ENCODE measurements at places on chromosomes 11 and 22.

- DNase-seq: no peak
Measured at GRCh38 chr11:106642331-106642730, 375.9 kb downstream of the GUCY1A2 start.

- no peak for DNase-seq
Measured at GRCh38 chr11:108895579-108896480, 231.0 kb downstream of the DDX10 start.

- DNase-seq: no peak
Measured at GRCh38 chr11:114251815-114252337, 44.3 kb upstream of the NNMT start.

DNA sequence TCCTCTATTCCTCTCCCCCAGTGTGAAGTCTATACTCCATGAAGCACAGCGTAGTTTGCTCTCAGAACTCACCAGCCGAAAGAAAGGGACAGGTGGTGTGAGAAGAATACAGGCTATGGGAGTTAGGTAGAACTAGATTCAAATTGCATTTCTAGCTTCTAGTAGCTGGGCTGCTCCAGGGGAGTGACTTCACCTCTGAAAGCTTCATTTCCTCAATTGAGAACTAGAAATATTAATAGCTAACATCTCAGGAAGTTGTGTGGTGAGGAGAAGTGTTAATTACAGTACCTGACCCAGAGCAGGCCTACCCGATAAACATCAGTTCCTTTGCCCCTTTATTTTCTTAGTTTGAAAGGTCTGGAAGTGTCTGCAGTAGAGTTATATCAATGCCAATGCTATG, 484.7 kb upstream of the TENM4 start:
- no peak for DNase-seq

GRCh38 chr11:111734954-111735261, 31.3 kb downstream of the PPP2R1B start:
- no peak for DNase-seq

DNA sequence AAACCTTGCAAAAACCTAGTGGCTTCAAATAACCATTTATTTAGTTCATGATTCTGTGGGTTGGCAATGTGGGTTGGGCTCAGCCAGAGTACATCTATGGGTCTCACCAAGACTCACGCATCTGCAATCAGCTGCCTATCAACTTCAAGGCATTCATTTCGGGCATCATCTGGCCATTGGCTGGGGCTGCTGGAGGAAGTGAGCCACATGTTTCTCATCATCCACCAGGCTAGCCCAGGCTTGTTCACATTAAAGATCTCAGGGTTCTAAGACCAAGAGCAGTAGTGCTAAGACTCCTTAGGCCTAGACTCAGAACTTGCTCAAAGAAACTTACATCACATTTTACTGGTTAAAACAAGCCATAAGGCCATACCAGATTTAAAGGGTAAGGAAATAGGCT, 478.9 kb upstream of the ARHGAP42 start:
- no peak for DNase-seq

GRCh38 chr11:64638018-64638665, 47.1 kb downstream of the SLC22A12 start:
- DNase-seq: no peak

DNA sequence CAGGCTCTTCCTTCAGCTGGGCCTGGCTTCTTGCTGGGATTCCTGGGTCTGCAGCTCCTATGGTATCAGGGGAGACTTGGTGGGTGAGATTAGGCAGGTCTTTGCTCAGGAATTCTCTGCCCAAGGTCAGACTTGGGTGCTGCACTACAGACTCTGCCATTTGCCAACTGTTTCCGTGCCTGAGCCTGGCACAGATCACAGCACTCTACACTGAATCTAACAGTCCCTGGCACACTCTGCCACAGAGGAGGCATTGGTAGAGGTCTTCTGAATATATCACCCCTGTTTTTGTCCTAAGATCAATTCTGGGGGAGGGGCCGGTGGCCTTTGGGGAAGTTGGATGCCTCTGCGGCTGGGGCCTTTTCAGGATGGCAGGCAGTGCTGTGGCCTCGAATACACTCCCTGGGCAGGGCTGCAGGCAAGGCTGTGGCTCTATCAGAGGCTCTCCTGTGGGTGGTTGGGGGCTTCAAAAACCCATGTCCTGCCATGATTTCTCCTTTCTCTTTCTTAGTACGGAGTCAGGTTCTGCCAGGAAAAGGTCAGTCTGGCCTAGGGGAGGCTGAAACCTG, 115.0 kb upstream of the NARS2 start:
- no peak for DNase-seq

GRCh38 chr11:110186456-110186855, 93.3 kb downstream of the ZC3H12C start:
- DNase-seq: no peak

- DNase-seq: no peak
Measured at GRCh38 chr22:17945888-17946648, 78.3 kb downstream of the MICAL3 start.

GRCh38 chr22:18133452-18133851, 16.5 kb upstream of the USP18 start:
- DNase-seq: no peak

DNA sequence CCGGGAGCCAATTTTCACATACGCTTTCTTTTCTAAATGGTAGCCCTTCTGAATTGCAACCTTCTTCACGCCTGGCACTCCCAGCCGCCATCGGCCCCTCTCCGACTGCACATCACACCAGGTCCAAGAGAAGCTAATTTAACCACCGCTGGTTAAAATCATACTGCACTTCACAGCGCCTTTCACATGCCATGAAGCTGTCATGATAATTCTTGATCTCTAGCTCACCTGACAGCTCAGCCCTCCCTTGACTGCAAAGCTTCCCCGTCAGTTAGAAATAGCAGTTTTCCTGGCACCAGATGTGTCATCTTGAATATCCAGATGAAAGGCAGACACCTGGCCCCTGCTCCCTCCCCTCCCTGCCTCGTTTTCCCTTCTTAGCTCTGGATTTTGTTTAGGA, 101.4 kb downstream of the ARL14EP start:
- DNase-seq: no peak

DNA sequence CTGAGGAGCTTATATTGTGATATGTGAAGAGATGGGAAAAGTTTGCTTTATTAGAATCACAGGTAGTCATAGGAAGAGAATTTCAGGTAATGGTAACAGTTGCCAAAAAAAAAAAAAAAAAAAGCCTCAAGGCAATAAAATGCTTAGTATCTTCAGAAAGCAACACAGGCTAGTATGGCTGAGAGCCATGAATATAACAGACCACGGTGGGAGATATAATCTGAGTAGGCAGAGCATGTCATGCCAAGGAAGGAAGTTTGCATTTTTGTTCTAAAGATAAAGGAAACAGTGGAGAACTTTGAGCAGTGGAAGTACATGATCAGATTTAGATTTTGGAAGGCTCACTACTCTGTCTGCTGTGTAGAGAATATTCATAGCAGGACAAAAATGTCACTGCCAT, 211.4 kb downstream of the ETS1 start:
- no peak for DNase-seq

GRCh38 chr11:61972672-61973475, 5.4 kb upstream of the FTH1 start:
- peak; percentile 77 for DNase-seq

GRCh38 chr11:55652560-55652959, 4.4 kb downstream of the OR4S2 start:
- DNase-seq: no peak

- no peak for DNase-seq
Measured at GRCh38 chr11:25981998-25982397, 349.9 kb upstream of the ANO3 start.

GRCh38 chr11:17012712-17013547, 1.3 kb downstream of the PLEKHA7 start:
- no peak for DNase-seq

DNA sequence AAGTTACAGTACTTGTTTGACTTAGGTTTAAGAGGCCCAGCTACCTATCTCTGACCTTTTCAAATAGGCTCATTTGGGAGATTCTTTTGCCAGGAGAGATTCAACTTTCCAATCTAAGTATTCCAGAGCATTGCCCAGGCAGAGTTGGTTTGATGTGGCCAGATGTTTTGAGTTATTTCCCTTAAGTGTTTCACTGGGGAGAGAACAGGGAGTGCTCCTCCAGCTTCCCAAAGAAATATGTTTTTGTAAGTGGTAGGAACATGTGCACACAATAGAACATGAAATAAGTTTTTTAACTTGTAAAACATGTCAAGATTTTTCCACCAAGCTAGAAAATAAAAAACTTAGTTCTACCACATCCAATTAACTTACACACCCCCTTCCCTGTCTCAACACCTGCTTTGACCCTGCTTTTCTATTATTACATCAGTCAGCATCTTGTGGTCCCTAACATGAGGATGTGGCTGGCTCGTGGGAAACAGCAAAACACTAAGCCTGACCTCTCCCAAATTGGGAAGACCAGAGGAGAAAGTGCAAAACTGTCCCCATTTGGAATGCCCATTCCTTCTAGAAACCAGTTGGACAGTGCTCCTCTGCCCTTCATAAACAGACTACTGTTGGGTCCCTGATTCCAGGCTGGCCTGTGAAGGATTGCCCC, 70.4 kb upstream of the RASSF10 start:
- no peak for DNase-seq

GRCh38 chr22:45150139-45150538, 13.6 kb upstream of the NUP50 start:
- DNase-seq: no peak

DNA sequence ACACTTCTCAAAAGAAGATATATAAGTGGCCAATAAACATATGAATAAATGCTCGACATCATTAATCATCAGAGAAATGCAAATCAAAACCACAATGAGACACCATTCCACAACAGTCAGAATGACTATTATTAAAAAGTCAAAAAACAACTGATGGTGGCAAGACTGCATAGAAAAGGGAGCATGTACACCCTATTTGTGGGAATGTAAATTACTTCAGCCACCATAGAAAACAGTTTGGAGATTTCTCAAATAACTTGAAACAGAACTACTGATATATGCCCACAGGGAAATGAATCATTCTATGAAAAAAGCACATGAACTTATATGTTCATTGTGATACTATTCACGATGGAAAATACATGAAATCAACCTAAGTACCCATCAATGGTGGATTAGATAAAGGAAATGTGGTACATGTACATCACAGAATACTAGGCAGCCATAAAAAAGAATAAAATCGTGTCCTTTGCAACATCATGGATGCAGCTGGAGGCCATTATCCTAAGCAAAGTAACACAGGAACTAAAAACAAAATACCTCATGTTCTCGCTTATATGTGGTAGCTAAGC, 42.4 kb downstream of the GLYATL2 start:
- DNase-seq: no peak

- DNase-seq: no peak
Measured at GRCh38 chr11:103295704-103296103, 186.5 kb downstream of the DYNC2H1 start.

DNA sequence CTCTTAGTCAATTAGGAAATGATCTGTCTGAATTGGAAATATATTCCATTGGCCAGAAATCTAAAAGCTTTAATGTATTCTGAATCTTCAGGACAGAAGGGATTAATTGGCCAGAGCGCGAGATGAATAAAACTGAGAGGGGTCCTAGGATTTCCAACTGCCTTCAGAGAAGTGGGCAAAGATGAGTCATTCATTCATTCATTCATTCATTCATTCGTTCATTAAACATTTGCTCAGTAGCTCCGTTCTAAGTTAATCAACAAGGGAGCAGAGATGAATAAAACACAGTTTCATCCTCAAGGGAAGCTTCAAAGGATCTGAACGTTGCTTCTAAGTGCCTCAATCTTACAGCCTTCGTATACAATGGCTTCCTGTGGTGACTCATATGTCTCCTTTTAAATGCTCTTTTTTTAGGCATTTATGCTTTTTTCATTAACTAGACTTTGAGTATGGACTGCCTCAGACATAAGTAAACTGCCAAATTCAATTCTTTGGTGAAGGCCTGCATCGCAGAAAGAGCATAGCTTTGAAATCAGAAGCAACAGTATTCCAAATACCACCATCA, 537.4 kb upstream of the CCDC90B start:
- DNase-seq: no peak

DNA sequence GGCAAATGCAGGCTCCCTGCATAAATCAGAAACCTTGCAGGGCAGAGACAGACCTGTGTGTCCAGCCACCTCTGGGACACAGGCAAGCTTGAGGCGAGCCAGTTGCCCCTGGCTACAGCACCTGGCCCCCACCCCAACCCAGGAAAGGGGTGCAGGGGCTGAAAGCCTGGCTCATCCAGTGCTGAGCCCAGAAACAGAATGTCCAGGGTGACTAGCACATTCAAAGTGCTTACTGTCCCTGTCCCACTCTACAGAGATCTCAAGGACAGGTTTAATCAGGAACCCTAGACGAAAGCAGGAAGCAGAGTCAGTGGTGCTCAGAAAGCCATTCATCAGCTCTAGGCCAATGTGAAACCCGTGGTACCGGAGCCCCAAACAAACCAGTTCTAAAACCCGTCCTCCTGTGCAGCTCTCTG, 31.9 kb downstream of the PLEKHA7 start:
- no peak for DNase-seq

DNA sequence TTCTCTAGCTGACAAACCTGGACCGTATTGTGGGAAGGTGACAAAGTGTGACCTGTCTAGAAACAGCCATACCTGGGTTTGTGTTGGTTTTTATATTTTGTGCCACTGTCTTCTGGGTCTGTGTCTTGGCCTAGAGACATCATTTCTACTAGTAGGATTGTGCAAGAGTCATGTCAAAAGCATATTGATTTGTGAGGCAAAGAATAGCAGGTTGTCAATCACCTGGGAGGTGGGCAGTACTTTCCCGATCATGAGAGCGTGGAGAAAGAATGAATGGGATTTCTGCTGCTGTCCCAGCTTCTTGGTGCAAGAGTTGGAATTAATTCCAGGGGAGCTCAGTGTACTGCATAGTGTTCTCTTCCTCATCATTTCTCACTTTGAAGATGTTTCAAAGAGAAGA, 5.0 kb upstream of the FERMT3 start:
- no peak for DNase-seq

DNA sequence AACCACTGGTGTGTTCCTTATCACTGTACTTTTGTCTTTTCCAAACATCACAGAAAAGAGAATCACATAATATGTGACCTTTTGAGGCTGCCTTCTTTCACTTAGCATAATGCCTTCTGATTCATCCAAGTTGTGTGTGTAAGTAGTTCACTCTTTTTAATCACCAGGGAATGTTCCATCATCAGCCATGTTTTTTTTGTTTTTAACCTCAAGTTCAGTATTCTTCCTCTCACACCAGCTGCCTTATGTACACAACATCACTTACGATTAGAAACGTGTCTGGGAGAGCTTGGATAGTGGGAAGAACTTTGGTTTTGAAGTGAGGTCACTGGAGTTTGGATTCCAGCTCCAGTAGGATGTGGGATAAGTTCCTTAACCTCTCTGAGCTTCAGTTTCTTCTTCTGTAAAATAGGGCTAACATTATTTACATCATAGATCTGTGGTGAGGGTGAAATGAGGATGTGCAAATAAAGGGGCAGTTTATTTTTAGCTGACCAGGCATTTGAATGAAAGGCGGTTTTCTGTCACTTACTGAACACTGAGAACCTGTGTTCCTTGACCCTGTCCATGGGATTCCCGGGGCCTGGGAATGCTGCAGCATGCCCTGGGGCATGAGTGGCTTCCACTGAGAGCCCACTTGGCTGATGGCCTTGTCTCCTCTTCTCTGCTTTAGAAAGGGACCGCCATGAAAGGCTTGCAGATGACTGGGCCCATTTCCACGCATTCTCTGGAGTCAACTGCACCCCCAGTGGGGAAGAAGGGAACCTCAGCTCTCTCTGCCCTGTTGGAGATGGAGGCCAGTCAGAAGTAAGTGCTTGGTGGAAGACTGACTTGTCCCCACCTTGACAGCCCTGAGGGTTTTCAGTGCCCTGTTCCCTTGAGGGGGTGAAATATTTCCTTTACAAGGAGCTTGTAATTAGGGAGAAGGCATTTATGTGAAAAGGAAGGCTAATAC, 92.6 kb downstream of the DEPDC5 start:
- no peak for DNase-seq

GRCh38 chr11:125701018-125701610, 20.5 kb upstream of the ACRV1 start:
- DNase-seq: no peak

GRCh38 chr22:40345271-40345670, 1.0 kb upstream of the ADSL start:
- DNase-seq: no peak
